Glutamatergic neuron (in vitro differentiated cells): ENCODE measurements at places on chromosomes 7 and 10.

DNA sequence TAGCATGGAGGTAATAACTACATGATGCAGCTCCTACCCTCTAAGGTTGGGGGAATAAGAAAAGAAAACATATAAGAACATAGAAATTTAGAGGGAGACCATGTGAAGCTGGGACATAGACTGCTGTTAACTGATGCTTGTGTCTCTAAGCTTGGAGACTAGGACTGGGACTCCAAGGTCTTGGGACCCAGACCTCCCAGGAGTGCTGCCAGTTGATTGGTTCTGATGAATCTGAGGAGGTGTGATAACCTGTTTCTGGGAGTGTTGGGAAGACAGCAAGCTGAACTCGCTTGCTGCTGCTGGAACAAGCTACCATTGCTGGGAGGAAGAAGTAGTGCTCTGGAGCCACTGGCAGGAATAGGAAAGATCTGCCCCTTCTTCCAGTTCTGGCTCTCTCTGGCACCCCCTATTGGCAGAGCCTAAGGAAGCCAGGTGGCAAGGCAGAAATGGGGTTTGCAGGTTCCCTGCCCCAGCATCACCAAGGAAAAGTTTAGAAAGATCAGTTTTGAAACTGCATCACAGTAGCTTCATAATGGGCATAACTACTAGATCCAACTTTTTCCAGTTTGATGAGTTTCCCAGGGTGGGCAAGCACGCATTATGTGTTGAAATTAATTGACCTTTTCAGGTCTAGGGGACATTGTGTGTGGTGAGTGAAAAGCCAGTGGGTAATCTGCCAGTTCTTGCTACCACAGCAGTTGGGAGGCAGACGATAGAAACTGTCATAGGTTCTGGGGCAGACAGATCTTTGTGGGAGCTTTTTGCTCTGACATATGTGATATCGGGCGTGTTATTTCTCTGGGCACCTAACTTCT is 140.7 kb downstream of the SND1 start:
- peak; percentile 33 for DNase-seq

- DNase-seq, result no peak
Observed at GRCh38 chr7:107996072-107996882, 6.7 kb downstream of the LAMB1 start.

DNA sequence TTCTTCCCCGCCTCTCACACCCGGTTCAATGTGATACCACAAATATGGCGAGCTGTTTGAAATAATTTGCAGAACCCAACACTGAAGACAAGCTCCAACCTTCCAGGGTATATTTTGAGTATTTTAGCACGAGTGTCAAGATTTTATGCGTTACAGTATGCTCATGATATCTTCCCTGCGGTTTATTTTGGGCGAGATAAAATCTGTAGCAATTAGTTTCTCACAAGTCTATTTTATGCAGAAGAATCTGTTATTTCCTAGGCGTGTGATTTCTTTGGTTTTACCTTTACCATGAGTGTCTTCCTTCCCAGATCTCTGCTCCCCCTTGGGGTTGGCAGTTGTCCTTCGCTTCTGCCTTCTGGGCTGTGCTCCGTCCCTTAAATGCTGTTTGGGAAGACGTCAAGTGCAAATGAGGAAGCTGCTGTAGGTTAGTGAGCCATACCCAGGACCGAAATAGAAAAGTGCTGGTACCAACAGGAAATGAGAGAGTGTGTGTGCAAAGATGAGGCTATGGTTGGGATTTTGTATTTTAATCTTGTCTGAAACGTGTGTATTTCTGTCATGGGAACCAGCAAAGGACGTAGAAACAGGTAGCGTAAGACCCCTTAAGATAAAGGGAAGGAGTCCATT is 299.8 kb downstream of the KLF6 start:
- no peak for DNase-seq

- no peak for DNase-seq
Observed at GRCh38 chr7:124856299-124856888, 73.2 kb downstream of the POT1 start.

DNA sequence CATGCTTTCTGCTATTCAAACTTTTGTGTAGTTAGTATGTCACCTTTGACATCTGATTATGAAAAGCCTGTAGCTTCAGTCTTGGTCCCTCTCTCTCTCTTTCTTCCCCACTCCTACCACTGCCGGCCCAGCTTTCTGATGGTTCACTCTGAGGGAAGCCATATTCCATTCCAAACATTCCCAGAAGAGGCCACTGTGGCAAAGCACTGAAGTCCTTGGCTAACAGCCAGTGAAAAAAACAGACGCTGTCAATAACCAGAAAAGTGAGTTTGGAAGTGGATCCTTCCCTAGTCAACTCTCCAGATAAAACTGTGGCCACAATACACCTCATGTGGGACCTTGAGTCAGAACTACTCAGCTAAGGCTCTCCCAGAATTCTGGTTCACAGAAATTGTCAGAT is 950.7 kb upstream of the PHF14 start:
- DNase-seq, result peak; percentile 28
